ENCODE measurements at places on chromosomes 4 and X.

- no peak for DNase-seq
Observed at GRCh38 chrX:118751950-118752783, 24.8 kb downstream of the IL13RA1 start.

- DNase-seq, result no peak
Observed at GRCh38 chrX:14851526-14851925, 21.3 kb downstream of the FANCB start.

- DNase-seq, result no peak
Observed at GRCh38 chr4:21290562-21290961, 590.3 kb downstream of the PACRGL start.

- DNase-seq, result no peak
Observed at GRCh38 chr4:108716340-108716739, 46.5 kb downstream of the ETNPPL start.

GRCh38 chr4:79497001-79497400 is 89.0 kb upstream of the GK2 start:
- DNase-seq, result no peak

GRCh38 chr4:112876316-112876715 is 173.1 kb upstream of the ANK2 start:
- no peak for DNase-seq

DNA sequence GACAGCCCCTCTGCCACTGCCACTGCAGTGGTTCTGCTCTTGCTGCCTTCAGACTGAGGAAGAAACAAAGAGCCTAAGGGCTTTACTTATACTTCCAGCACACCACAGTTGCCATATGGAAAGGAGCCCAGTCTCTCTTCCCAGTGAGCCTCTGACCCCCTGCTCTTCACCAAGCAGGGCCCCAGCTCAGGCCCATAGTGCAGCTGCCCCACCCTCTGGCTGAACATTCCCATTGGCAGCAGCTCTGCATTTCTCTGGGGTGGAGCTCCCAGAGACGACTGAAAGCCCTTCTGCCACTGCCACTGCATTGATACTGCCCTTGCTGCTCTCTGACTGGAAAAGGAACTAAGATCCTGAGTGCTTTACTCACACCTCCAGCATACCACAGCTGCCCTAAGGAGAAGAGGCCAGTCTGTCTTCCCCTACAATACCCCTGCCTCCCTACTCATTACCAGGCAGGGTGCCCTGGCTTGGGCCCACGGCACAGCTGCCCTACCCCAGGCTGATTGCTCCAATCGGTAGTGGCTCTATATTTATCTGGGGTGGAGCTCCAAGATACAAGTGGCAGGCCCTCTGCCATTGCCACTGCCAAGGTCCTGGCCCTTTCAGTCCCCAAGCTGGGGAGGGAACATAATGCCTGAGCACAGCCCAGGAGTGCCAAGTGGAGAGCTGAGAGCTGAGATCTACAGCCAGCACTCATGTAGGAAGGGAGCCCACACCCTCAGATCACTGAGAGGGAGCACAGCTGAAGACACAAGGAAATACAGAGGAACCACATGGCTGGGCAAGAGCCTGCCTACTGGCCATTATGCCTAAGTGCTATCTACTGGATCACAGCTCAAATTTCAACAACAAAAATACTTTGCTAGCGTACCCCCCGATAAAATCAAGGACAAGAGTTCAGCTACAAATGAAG is 36.0 kb downstream of the AWAT2 start:
- no peak for DNase-seq

- DNase-seq, result no peak
Observed at GRCh38 chr4:183599284-183599683, 59.7 kb downstream of the RWDD4 start.

DNA sequence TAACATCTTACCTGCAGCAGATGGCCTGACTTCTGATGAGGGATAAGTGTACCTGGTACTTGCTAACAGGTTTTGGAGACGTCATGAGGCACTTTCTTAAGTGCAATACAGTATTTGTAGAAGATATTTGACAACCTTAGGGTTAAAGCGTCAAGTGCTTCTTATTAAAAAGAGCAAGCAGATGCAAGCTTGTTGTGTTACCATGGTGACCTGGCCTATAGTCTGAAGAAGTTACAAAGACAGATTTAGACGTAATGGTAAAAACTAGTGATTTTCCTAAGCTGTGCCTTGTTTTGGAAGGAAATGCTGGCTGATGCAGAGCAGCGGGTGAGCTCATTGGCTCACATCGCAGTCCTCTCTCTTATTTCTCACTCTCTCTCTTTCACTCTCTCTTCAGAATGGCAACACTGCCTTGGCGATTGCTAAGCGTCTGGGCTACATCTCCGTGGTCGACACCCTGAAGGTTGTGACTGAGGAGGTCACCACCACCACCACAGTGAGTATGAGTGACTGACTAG is 243.6 kb downstream of the ANK2 start:
- DNase-seq, result no peak

- no peak for DNase-seq
Observed at GRCh38 chr4:88275516-88275915, 8.8 kb downstream of the PPM1K start.
